Stimulated activated CD8-positive, alpha-beta memory T cell treated with anti-CD3 and anti-CD28 coated beads, Interleukin-15, amount 100 ng/mL, for 4 hours (primary cell): ENCODE measurements at places on chromosomes 1 and 21.

- DNase-seq: no peak
Observed at GRCh38 chr1:44621841-44622286, 52.4 kb downstream of the TMEM53 start.

DNA sequence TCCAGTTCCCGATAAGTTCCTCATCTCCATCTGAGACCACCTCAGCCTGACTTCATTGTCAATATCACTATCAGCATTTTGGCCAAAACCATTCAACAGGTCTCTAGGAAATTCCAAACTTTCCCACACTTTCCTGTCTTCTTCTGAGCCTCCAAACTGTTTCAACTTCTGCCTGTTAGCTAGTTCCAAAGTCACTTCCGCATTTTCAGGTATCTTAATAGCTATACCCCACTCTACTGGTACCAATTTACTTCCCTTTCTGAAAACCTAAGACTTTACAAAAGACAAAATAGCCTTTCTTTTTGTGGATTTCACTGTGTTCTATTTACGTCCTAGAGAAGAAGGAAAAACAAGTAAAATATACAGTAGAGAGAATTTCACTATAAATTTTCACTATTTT, 147.0 kb upstream of the FMN2 start:
- no peak for DNase-seq

DNA sequence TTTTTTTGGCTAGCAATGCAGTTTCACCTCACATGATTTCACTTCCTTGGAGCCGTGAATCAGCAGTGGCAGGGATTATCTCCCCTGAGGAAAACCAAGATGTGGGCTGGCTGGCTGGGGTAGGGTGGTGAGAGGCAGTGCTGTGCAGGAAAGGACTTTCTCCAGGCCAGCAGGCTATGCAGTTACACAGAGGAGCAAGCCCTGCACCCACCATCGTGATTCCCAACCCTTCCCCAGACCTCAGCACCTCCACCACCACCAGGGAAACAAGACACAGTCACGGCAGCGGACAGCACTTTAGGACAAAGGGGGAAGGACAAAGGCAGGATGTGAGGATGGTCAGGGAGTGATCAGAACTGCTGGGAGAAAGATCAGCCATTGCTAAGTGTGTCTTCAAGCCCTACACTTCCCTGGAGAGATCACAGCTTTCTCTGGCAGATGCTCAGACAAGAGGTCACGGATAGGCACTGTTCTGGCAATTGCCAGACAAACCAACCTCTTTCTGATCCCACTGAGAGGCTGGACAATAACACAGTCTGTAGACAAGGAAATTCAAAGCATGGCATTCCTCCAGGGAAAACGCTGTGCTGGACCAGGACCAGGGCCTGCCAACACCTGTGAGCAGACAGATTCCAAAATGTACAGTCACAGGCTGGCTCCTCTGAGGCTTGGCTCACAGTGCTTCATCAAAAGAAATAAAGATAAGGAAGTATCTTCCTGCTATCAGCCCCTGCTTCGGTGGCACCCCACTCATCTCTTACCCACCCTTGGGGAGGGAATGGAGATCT, 509.4 kb downstream of the SMYD3 start:
- no peak for DNase-seq

- no peak for DNase-seq
Observed at GRCh38 chr21:45021428-45022347, 52.7 kb upstream of the ADARB1 start.

DNA sequence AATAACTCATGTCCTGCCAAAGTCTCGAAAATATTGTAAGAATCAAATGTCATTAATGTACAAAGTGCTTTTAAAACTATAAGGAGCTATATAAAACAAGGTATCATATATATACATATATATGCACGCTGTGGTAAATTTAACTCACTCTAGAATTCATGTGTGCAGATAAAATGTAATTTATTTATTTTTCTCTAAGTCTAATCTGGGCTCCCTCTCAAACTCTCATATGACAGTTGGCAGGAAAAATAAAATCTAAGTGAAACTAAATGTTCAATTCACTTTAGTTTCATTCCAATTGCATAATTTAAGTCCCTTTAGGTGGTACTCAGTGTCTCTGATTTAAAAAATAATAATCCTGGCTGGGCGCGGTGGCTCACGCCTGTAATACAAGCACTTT, 372.0 kb upstream of the DAB1 start:
- no peak for DNase-seq

DNA sequence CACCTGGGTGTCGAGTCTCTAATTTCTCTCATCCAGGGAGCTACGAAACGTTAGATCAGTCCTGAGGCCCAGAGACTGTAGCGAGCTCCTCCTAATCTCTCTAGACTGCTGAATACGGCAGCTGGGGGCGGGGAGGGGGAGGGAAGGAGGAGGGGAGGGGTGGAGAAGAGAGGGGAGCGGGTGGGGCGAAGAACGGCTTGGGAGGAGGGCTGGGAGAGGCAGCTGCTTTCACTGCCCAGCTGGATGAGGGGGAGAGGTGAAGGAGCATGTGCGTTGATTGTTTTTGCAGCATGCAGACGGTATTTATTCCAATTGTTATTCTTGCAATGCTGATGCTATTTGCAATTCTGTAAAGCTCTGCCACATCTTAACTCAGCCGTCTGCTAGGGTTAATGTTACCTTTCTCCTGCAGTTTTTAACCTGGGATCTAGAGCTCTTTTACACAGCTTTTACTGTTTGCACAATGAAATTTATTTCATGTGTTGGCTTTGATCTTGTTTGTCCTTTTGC, 790 bp downstream of the DNAJC6 start:
- DNase-seq: no peak

DNA sequence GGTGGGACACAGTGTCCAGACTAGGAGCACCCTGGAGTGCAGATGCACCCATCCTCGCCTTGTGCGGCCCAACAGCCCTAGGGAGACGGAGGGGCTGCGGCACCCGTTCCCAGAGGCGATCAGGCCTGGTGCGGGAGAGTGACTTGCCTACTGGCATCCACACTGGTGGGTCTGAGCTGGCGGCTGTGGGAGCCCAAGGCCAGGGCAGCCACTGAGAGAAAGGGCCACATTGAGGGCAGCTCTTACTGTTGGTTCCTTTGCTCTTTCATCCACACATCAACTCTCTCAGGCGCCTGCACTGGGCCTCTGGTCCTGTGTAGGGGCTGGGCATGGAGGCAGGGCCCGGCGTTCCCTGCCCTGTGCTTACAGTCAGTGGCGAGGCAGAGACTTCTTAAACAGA, 8.6 kb downstream of the PODN start:
- no peak for DNase-seq

GRCh38 chr1:211616231-211616964, 37.4 kb upstream of the SLC30A1 start:
- DNase-seq: no peak

DNA sequence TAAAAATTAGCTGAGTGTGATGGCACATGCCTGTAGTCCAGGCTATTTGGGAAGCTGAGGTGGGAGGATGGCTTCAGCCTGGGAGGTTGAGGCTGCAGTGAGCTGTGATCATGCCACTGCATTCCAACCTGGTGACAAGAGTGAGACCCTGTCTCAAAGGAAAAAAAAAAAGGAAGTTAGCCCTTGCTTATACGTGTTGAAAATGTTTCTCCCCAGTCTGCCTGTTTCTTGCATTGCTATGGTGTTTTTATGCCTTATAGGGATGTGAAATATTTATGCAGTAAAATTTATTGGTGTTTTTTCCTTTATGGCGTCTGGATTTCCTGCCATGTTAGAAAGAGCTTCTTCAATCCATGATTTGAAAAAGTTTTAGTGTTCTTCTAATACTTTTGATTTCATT, 3.6 kb upstream of the RERE start:
- no peak for DNase-seq

DNA sequence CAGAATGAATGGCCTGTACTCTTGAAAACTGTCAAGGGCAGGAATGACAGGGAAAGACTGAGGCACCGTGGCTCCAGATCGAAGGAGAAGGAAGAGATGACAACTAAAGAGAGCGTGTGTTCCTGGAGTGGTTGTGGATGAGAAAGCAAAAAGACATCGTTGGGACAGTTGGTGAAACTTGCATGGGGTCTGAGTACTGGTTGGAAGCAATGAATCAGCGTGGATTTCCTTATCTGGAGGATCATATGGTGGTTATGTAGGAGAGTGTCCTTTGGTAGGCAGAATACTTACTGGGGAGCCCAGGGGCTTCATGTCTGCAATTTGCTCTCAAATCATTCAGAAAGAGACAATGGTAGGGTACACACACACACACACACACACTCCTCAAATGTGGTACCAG, 13.9 kb downstream of the LEMD1 start:
- no peak for DNase-seq

GRCh38 chr1:208431721-208432120, 187.5 kb upstream of the PLXNA2 start:
- no peak for DNase-seq

DNA sequence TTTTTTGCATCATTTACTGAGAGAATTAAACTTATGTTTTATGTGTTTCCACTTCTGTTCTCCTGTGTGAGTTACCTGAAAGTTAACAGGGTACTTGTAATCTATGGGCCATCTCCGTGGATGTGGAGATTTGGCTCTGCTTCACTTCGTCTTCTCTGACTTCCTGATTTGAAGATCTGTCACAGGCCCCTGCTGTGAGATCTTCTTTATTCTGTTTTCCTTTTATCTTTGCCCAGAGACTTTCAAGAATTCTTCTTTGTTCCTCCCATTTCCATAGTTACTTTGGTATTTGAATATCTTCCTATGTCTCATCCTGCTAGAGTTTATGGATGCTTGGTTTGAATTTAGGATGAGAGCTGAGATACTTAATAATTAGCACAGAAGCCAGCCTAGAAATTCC, 35.4 kb upstream of the PKN2 start:
- DNase-seq: no peak

GRCh38 chr1:181033799-181034451, at the start of gene MR1:
TSS of gene MR1 (plus strand) at chr1:181033983. CDS start at chr1:181034008, 25 bp downstream.
- DNase-seq: no peak

GRCh38 chr1:175591083-175591743, 152.2 kb downstream of the TNR start:
- no peak for DNase-seq

- DNase-seq: no peak
Observed at GRCh38 chr1:20209471-20209870, 23.2 kb upstream of the PLA2G2C start.

GRCh38 chr1:212685429-212685828, 14.2 kb downstream of the BATF3 start:
- no peak for DNase-seq

GRCh38 chr1:241485554-241485992, 34.0 kb downstream of the FH start:
- DNase-seq: no peak

- no peak for DNase-seq
Observed at GRCh38 chr1:909861-910310, 13.8 kb upstream of the SAMD11 start.

GRCh38 chr1:2601721-2602303, 15.2 kb downstream of the PRXL2B start:
- DNase-seq: no peak

- no peak for DNase-seq
Observed at GRCh38 chr1:14334336-14335176, 263.9 kb upstream of the KAZN start.

GRCh38 chr1:209229494-209230061, 353.9 kb upstream of the CAMK1G start:
- no peak for DNase-seq

- DNase-seq: no peak
Observed at GRCh38 chr1:244628789-244629188, 24.1 kb upstream of the DESI2 start.

DNA sequence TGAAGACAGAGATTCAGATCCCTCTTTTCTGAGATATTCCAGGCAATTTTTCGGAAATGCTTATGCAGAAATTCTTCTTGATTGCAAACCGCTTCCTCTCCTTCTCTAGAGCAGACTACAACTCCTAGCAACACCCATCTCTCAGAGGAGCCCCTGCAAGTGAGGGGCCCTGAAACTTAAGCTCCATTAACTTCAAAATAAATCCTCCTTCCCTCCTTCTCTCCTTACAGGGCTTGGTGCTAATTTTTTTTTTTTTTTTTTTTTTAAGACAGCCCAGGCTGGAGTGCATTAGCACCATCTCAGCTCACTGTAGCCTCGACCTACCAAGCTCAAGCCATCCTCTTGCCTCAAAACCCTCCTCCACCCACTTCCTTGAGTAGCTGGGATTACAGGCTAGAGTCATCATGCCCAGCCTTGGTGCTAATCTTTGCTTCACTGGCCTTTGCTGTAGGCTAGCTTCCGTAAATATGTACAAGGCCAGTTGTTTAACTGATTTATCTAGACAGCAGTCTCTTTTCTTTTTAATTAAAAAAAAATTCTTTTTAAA, 30.2 kb upstream of the SFPQ start:
- DNase-seq: no peak

GRCh38 chr1:208232662-208233038, 11.5 kb downstream of the PLXNA2 start:
- DNase-seq: no peak

- no peak for DNase-seq
Observed at GRCh38 chr1:30290581-30290980, 432.8 kb downstream of the MATN1 start.

DNA sequence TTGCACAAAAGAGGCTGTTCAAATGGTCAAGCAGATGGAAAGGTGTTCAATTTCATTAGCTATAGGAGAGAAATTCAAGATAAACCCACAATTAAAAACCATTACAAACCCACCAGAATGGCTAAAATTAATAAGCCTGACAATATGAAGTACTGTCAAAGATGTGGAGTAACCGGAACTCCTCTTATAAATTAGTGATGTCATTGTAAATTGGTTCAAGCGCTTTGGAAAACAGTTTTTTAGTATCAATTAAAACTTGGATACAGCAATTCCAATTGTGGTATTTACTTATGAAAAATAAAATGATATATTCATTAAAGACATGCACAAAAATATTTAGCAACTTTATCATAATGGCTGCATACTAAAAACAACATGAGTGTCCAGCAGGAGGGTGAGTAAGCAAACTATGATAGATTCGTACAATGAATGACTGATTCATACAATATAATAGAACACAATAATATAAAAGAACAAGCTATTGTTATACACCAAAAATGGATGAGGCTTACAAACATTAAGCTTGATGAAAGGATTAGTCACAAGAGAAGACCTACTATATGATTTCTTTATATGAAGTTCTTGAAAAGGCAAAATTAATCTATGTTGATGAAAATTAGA, 38.4 kb upstream of the FGGY start:
- DNase-seq: no peak

DNA sequence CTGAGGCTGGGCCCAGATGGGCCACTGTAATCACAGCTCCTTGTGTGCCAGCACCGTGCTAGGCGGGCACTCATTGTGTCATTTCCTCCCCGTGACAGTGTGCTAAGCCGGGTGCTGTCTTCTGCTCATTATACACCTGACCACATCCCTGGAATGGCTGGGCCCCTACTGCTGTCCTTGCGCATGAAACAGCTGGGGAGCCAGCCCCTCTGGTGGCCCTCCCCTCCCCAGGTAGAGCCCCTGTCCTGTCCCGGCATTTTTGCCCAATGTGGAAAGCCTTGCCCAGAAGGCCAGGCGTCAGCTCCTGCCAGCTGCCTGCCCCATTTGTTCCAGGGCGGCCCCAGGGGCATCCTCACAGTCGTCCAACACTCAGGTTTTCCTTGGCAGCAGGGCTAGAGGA, 107.4 kb upstream of the CASZ1 start:
- DNase-seq: no peak
